ENCODE measurements at places on chromosomes 12 and 14.

GRCh38 chr14:37230551-37231194, 32.9 kb downstream of the MIPOL1 start:
- no peak for DNase-seq

- no peak for DNase-seq
Measured at GRCh38 chr12:68406134-68406576, 74.0 kb upstream of the MDM1 start.

DNA sequence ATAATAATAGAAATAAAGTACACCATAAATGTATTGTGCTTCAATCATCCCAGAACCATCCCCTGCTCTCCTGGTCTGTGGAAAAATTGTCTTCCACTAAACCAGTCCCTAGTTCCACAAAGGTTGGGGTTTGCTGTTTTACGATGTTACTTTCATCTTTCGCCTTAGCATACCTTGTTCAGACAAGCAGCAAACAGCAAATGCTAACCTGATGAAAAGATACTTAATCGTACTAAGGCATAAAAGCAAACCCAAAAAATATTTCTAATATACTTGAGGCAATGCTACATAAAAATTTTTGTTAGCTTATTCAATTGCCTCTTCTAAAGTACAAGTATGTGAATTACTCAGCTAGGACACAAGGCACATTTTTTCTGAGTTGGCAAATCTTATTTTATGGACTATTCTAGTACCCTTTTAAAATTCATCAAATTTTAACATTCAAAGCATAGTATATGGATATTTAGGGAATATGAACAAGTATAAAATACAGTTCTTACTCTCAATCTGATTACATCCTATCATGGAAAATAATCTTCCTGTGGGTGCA, 97.1 kb upstream of the PLEKHG7 start:
- DNase-seq = no peak

- DNase-seq = no peak
Measured at GRCh38 chr12:26283617-26284016, 88.2 kb downstream of the SSPN start.

- no peak for DNase-seq
Measured at GRCh38 chr12:64825143-64826021, 935 bp downstream of the TBC1D30 start.

- no peak for DNase-seq
Measured at GRCh38 chr12:124510301-124510970, 57.0 kb downstream of the NCOR2 start.

DNA sequence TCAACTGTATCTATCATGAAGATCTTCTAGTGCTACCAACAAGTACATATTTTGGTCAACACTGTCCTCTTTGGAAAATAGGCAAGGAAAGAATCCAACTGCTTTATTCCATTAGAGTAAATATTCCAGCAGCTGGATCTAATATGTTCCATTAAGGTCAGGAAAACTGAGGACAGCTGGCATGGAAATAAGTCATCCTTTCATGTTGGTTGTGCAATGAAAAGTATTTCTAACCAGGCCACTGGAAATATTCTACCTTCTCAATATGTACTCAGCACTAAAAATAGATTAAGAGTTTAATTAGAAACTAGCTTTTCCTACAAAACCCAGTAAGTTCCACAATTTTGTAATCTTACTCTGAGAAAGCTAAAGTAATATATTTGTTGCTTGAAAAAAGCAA, 19.6 kb downstream of the HIGD1C start:
- DNase-seq = no peak

Measured in stimulated activated CD4-positive, alpha-beta T cell treated with anti-CD3 and anti-CD28 coated beads, TNF-alpha, amount 100 ng/mL, for 1 hour (primary cell).